ENCODE measurements at places on chromosomes 12 and 14.

DNA sequence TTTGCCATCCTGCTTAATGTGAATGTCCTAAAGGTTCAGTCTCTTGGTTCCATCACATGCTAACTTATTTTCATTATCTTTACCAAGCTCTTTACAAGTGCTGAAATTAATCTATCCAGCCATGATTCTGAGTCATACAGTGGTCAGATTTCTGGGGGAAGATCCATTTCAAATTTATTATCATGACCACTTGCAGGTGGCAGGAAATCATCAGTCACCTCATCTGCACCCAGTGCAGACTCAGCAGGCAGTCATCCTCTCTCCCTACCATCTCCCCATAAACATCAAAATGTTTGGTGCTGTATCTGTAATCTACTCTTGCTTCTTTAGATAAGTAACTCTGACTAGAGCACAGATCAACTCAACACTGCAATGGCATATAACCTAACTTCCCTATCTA is 23.5 kb downstream of the ATG14 start:
- peak; percentile 85 for DNase-seq

DNA sequence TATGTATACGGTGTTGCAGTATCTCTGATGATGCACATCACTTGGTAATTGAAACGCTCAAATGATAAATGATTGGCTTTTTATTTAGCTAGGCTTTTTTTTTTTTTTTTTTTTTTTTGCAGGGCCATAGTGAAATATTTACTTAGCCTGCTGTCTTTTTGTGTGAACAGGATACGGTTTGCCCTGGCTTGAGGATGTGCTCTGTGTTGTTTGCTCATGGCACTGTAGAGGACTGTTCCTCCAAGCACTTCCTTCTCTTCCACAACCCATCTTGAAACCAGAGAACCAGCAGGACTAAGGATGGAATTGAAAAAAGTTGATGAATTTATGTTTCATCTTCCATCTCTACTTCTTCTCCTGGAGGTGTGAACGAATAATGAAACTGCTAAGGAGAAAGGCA is 15.5 kb upstream of the SSPN start:
- DNase-seq = no peak

DNA sequence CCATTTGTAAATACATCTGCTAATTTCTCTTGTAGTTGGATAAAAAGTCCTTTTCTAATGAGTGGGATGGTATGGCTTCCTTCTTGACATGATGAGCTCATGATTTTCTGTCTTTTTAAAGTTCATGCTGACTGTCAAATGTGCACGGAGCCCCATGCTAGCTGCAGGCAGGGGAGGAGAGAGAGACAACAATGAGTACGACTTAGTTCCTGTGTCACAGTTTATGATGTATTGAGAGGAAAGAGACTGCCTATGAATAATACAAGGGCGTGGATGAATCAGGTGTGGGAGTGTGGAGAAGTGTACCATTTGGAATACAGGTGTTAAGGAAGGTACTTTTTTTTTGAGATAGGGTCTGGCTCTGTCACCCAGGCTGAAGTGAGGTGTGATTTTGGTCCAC is 10.7 kb upstream of the TBC1D30 start:
- no peak for DNase-seq

DNA sequence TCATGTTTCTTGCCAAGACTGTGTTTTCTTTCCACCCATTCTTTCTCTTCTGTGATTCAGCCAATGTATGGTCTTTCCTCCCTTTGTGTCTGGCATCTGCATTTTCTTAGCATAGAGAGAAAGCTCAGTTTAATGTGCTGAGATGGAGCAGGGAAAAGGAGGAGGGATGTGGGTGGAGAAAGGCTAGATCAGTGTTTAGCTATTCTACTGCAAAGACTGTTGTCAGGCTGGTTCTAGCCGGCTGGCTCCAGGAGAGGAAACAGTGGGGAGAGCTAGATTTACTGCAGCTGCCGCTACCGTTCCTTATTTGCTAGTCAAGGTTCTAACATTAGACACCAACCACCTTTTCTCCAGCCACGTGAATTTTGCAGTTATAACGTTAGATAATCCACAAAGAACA is 5.2 kb upstream of the RIMKLB start:
- DNase-seq = no peak

DNA sequence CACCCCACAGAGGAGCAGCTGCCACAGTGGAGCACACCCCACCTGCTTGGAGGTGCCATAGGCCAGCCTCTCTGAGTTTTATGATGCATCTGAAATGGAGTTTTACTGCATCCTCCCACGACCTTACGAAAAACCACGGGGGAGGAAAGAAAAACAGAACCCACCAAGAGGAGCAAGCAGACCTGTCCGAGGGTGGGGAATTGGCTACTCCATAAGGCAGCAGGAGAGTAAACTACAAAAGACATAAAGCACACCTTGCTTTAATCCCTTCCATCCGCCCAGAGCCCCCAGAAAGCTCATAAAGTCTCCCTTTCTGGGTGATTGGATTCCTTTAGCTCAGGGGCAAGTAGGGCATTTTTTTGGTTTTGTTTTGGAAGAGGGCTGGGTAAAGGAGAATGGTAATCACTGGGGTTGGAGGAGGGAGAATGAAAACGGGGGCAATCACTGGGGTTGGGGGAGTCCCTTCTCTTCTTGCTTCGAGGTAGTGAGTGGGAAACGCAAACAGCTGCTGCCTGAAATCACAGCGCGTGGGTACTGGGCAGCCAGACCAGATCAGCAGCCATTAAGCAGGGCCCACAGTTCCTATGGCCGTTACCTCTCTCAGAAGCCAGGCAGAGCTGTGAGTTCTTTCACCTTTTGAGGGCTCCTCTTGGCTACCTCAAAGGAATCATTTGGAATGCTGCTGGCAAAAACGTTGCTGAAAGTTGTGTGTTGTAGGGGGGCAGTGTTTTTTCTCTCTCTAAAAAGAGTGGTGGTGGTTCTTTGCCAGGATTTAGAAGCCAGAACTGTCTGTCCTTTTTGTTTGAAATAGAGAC is 433.6 kb downstream of the ZFP36L1 start:
- DNase-seq = no peak

GRCh38 chr12:73383584-73384222 is 1111.5 kb downstream of the TRHDE start:
- no peak for DNase-seq

DNA sequence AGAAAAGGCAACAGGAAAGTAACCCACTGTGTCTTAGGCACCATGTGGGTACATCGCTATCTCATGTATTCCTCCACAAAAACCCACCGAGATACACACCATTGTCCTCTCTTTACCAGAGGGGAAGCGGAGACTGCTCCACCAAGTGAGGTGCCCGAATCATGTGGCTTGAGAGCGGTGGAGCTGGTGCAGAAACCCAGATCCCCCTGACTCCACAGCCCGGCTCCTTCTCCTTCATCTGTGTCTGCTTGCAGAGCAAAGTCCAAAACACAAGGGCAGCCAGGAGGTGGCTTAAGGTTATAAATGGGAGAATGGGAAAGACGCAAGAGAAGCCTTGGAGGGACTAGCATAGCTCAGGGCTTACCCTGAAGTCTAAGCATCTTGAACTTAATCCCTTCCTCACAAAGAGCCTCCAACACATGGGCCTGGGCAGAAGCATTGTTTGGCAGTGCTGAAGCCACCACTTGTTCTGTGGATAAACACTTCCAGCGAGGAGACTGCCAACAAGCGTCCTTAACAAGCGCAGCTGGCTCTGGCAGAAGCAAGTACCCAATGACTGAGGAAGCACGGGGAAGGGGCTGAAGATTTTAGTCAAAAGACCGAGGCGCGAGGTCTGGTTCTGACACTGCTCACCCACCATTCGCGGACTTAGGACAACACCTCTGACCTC is 83.0 kb downstream of the TTC7B start:
- DNase-seq = no peak

DNA sequence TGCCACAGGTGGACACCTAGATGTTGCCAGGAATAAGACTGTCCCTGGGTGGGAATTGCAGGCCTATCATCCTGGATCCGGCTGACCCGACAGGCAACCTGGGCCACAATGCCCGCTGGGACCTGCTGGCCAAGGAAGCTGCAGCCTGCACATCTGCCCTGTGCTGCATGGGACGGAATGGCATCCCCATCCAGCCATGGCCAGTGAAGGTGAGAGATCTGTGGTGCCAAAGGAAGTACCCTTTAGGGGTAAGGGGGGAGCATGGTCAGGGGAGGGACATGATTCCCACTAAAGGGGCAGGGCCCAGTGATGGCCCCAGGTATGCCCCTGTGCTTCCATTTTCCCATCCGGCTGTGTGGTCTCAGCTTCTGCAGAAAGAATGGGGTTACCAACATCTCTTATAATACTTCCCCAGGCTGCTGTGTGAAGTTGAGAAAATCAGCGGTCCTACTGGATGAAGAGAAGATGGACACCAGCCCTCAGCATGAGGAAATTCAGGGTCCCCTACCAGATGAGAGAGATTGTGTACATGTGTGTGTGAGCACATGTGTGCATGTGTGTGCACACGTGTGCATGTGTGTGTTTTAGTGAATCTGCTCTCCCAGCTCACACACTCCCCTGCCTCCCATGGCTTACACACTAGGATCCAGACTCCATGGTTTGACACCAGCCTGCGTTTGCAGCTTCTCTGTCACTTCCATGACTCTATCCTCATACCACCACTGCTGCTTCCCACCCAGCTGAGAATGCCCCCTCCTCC is 8.6 kb upstream of the OAS2 start:
- no peak for DNase-seq

- no peak for DNase-seq
Observed at GRCh38 chr14:37721976-37722659, 126.7 kb downstream of the TTC6 start.

DNA sequence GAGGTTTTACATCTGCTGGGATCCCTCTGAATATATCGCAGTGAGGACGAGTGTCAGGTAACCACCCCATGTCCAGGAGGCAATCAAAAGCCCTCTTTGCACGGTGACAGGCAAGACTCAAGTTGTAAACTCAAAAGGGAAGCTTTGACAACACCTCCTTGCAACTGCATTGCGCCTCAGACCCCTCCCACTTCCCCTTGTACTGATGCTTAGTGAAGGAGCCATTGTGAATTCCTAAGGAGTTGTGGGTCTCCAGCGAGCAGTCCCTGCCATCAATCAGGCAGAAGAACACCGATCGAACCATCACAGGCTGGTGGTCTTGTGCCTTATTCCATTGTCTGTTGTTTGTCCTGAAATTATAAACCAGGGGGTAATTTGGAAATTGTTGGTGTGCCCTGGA is 112.6 kb downstream of the CCDC60 start:
- DNase-seq = no peak

- DNase-seq = peak; percentile 29
Observed at GRCh38 chr12:9867531-9867930, 1.6 kb downstream of the CLEC2B start.

DNA sequence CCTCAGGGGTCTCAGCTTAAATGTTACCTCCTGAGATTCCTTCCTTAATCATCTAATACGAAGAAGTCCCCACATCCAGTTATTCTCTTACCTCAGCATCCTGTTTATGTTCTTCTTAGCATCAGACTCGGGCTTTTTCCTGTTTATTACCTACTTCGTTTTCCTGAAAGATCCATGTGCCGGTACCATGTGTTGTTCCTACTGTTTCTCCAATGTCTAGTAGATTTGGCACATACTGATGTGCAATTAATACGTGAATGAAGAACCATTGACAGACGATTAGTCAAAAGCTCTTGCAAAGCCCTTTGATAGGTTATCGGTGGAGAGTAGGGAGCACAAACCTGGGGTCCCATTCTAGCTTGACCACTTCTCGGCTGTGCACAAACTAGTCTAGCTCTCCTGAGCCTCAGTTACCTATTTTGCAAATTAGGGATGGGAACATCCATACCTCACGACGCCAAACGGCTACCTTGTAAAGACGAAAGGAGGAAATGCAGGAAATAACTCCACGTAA is 735 bp upstream of the MAPKAPK5 start:
- no peak for DNase-seq

DNA sequence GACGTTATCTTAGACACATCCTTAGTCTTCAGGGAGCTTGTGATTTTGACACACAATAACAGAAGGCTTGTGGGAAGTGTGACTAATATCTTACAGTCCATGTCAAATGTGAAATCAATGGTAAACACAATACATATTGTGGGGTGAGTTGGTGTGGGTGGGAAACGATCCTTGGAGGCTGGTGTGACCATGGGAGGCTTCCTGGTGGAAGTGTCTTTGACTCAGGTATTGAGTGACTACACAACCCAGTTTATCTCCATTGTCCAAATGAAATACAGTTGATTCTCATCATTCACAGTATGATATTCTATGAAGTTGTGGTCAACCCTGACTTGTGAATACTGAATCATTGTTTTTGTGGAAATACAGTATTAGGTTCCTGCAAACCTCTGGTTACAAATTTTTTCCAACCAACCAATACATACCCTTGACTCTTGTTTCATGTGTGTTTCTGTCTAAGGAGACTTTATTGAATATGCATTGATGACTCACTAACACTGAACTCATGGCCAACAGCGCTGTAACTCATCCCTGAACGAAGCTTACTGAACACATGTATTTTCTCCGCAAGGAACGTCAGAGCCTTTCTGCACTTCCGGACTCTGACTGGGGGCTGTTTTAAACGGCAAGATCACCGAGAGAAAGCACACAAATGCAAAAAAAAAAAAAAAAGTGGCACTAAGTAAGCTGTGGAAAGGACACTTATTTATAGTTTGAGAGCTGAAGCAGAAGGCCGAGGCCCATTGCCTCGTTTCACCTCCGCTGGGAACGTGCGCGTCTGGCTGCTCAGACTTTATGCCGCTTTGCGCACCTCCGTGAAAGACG is 59.0 kb downstream of the CLMN start:
- DNase-seq = peak; percentile 68

DNA sequence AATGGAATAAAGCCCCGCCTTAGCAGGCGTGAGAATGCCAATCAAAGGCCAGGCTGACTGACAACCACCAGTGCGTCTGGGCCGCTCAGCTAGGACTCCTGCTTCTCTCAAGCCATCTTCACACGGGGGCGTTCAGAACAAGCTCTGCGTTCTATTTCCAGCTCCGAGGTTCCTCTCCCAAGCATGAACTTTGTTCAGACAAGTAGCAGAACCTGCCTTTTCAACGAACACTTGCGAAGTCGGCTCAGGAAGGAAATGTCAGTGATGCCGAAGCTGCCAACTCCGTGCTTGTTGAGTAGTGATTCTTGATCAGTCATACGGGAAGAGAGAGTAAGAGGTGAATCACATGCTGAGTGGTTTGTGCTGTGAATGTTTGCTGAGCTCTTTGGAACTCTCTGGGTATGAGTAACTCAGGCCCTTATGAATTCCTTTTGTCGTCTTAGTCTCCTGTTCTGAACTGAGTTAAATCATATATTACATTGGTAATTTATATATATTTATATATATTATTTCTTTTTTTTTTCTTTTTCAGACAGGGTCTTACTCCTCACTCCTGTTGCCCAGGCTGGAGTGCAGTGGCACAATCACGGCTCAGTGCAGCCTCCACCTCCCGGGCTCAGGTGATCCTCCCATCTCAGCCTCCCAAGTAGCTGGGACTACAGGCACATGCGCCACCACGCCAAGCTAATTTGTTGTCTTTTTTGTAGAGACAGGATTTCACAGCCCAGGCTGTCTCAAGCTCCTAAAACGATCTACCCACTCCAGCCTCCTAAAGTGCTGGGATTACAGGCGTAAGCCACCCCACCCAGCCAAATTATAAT is 29.4 kb upstream of the BCL7A start:
- DNase-seq = peak; percentile 96
